CD4-positive, alpha-beta T cell treated with Interleukin-12 subunit alpha and Interleukin-12 subunit beta, for 1 hour (primary cell): ENCODE measurements at places on chromosomes 13 and 19.

DNA sequence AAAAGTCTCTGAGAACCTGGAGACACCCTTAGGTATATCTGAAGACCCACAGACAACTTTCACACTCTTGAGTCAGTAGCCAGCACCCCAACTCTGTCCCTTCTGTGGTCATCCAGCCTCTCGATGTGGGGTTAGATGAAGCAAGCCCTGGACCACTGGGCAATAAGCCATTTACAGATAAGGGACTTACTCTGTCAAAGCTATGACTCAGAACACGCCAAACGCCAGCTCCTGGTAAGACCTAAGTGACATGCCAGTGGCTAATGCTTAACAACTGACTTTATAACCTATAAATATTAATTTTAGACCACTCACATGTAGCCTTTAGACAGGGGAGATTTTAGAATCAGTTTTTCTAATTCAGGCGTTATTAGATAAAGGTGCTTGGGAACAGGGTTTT, 85.7 kb downstream of the SHISA2 start:
- no peak for DNase-seq

- DNase-seq, result no peak
Measured at GRCh38 chr19:17423429-17424208, 3.8 kb downstream of the MVB12A start.

GRCh38 chr13:99380921-99381645, 73.9 kb upstream of the GPR183 start:
- peak; percentile 56 for DNase-seq

DNA sequence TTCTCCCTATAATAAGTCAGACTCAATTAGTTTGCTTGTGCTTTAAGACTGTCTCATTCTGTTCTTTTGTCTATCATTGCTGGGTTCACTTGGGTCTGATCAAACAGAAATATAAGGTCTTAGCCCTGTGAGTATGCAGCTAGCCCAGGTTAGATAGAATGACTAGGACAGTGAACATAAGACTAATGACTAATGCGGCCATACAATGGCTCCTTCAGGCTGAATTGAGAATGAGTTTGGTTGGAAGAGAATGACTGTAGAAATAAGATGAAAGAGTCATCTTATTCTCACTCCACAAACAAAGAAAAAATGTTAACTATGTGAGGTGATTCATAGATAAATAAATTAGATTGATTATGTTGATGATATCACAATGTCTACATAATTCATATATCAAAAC, 50.1 kb upstream of the OBI1 start:
- DNase-seq, result no peak

- no peak for DNase-seq
Measured at GRCh38 chr19:3897936-3898335, 17.5 kb downstream of the ATCAY start.

DNA sequence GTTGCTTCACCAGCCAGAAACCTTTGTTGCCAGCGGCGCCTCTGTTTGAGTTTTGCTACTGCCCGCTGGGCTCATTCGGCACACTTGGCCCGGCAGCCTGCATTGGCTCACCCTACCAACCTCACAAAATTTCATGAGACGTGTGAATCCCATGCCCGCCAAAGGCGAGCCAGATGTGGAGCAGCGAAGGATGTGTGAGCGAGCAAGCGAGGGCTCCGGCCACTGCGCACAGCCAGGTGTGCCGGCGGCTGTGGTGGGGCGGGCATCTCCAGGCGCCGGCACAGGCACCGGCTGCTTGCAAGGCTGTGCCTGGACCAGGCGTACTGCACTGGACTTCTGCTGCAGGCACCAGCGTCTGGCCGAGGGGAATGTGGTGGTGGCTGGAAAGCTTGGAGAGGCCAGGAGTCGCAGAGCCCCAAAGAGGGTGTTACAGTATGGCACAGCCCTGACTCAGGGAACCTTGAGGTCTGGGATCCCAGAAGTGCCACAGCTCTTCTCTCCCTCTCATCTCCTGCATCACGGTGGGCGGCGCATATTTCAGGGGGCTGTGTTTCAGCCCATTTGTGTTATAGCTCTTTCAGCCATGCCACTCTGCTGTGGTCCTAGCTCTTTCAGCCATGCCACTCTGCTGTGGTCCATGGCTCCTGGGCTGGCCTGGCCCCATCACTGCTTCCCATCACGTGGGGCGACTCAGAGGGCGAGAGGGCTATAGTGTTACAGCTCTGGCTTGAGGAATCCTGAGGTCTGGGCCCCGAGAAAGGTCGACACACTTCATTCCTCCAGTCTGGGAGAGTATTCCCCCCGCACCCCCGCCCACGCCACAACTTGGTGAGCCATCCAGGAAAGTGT, 592.0 kb upstream of the SLITRK5 start:
- no peak for DNase-seq

DNA sequence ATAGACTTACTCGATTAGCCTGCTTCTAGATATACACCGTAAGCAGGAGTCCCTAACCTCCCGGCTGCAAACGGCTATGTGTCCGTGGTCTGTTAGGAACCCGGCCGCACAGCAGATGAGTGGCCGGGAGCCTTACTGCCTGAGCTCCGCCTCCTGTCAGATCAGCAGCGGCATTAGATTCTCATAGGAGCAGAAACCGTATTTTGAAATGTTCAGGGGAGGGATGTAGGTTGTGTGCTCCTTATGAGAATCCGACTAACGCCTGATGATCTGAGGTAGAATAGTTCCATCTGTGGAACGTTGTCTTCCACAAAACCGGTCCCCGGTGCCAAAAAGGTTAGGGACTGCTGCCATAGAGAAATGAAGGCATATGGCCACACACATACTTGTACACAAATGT, 1491.9 kb downstream of the SLITRK5 start:
- DNase-seq, result no peak

- no peak for DNase-seq
Measured at GRCh38 chr13:23748109-23748990, 140.8 kb downstream of the MIPEP start.

DNA sequence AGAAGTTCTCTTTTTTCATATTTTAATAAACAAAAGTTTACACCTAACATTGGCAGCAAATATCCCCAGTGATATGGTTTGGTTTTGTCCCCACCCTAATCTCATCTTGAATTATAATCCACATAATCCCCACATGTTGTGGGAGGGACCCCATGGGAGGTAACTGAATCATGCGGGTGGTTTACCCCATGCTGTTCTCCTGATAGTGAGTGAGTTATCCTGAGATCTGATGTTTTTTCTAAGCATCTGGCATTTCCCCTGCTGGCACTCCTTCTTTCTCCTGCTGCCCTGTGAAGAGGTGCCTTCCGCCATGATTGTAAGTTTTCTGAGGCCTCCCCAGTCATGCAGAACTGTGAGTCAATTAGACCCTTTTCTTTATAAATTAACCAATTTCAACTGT, 214.7 kb downstream of the SLITRK1 start:
- no peak for DNase-seq

DNA sequence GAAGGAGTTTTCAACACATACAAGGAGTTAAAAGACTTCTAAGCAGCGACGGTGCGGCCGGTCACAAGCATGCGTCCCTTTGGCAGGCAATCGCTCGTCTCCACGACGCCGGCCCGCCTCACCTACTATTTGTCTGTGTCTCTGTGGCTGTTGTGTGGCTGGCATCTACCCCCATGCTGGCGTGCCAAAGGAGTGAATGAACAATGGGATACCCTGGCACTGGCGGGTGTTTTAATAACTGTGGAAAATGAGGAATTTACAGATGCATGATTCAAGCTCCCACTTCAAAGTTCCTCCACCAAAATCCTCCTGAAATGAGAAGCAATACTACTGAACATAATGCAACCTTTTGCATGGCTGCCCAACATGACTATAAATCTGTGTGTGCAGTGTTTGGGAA, 176.6 kb downstream of the KLF5 start:
- DNase-seq, result no peak

DNA sequence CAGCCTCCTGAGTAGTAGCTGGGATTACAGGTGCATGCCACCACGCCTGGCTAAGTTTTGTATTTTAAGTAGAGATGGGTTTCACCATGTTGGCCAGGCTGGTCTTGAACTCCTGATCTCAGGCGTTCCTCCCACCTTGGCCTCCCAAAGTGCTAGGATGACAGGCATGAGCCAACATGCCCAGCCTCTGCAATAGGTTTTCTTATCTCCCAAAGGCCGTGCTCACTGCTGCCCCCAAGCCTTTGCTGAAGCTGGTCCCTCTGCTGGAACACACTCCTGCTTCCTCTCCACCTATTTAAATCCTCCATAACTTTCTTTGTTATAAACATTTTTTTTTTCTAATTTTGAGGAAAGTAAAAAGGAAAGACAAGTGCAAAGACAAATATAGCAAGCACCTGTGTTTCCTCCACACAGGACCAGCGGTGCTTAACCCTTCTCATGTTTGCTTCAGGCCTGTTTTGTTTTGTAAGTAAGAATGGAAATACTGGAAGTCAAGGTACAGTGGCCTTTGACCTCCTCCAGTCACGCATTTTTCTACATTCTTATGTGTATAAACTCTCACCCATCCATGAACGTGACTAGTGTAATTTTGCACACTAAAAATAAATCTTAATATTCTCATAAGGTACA, 14.5 kb upstream of the TNFAIP8L1 start:
- DNase-seq, result no peak

DNA sequence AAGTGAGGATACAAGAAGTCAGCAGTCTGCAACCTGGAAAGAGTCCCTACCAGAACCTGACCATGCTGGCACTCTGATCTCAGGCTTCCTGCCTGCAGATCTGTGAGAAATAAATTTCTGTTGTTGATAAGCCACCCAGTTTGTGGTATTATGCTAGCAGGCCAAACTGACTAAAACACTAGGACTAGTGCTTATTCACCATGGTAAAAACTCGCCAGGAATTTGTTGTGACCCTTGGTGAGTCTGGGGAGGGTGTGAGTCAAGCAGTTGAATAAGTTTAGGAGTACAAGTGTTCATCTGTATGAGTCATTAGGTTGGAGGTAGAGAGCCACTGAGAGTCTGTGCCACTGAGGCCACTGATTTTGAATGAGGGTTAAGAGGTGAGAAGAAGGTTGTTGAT, 3.6 kb downstream of the ZIK1 start:
- DNase-seq, result no peak

DNA sequence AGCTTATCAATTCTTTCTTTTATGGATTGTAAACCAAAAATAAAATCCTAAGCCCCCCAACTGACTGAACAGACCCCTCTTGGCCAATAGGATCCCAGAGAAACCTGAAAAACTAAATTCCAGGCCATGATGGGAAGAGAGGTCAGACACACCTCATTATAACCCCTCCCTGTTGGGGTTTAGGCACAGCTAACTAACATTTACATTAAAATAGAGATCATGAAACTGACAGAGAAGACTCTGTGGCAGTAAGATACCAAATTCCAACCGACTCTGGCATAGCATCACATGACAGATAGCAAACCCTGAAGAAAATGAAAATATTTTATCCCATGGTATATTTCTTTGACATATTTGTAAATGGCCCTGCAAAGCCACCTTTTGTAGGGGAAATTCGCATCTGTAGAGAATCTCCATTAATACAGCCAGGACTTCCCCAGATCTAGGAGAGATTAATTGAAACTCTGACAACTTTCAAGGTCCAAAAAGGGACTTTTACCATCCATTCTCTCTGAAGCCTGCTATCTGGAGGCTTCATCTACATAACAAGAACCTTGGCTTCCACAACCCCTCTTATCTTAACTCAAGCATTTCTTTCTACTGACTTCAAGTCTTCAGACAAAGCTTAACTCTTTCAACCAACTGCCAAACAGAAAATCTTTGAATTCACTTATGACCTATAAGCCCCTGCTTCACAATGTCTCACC, 27.1 kb upstream of the GAS6 start:
- DNase-seq, result no peak

GRCh38 chr19:30229525-30230174, 142.5 kb upstream of the ZNF536 start:
- no peak for DNase-seq

GRCh38 chr19:6233827-6234511, 45.8 kb downstream of the MLLT1 start:
- no peak for DNase-seq

DNA sequence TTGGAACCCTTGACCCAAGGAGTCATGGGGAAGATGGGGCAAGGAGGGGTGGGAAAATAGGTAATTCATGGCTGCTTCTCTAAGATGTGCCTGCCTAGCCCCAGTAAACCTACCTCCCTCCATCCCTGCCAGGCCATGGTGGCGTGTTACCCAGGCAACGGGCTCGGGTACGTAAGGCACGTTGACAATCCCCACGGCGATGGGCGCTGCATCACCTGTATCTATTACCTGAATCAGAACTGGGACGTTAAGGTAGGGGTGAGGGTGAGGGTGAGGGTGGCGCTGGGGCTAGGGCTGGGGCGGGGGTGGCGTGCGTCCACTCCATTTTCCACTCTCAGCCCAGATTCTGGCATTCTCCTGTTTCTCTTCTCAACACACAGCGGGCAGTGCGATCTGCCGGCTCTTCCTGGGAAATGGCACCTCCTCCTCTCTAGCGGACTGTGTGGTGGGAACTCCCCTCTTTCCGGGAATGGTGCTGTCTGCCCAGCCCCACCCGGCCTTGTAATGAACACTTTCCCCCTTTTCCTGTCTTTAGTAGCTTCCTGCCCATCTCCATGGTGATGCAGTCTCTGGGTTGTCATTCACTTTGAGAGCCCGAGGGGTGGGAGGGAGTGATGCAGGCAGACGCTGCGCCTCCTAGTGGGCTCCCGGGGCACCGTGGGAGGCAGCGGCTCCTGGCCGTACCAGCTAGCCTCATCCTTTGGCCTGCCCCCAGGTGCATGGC, 7.6 kb downstream of the EGLN2 start:
- peak; percentile 90 for DNase-seq

DNA sequence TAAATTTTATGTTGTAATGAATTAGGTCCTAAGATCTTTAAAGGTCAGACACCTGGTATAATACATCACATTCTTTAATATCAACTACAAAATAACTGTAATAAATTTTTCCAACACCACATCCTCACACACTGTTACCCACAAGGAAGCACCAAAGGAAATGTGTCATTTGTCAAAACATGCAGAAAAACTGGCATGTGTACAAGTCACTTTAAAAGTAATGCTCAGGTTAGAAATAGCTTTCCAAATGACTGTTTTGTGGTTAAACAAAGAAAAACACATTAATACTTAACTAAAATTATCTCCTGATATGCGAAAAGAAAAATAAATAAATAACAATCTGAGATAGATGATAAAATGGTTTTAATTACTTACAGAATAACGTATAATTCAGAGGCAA, 74.7 kb downstream of the MZT1 start:
- DNase-seq, result no peak

DNA sequence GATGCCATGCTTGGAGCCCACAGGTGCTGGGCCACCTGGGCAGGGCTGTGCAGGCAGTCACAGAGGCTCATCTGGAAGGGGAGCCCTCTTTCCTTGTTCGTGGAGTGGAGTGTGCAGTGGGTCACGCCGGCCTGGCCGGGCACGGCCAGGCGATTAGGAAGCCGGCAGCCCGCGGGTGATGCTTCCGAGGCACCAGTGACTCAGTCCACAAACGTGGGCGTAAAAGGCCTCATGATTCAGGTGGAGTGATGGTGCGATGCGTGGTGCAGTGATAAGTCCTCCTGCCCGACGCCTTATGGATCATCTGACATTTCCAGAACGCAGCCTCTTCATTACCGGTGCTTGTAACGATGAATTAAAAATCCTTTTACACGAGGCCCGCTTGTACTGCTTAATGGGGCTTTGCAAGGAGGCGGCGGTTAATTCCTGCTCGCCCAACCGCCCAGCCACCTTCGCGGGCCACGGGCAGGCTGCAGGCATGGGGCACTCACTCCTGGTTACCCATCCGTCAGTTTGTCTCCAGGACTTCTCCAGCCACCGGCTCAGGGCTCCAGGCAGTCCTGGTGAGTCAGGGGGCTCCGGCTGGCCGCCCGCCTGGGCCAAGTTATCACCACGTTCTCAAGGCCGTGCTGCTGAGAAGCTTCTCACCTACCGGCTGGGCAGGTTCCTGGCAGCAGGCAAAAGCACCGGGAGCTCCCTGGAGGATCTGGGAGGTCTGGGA, 172.4 kb downstream of the KDM4B start:
- DNase-seq, result no peak

- no peak for DNase-seq
Measured at GRCh38 chr19:47274891-47275761, 441 bp downstream of the INAFM1 start.
